ENCODE measurements at places on chromosomes 13 and 19.
A peak's percentile ranks its signal among the peaks of the same experiment; 100 is the strongest.

DNA sequence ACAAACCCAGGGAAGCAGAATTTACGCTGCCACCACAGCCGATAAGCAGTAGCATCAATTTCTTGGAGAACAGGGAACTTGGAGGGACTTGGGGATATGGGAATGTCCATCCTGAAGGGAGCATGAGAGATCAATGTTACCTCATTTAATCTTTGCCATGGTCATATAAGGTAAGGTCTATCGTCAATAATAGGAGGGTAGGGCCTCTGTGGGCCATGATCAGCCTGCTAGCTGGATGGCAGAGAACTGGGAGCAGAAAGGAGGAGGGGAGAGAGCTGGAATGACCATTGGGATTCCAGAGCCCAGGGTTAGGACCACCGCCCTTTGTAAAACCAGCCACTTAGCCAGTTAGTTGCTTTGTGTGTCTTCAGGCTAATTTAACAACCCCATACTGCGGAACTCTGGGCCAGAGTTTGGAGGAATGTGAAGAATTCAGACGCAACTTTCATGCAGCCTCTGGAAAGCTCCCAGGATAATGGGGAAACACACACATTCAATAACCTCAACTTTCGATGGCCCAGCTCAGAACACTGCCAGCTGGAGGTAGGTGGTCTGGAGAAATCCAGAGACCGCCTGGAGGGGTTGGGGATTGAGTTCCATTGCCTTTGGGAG, 40.3 kb downstream of the ZNF557 start:
- no peak for DNase-seq

GRCh38 chr13:99066219-99066618, 88.4 kb upstream of the DOCK9 start:
- no peak for DNase-seq

- DNase-seq = no peak
These were observed 450.0 kb downstream of the KLF5 start for GRCh38 chr13:73508841-73509240.

DNA sequence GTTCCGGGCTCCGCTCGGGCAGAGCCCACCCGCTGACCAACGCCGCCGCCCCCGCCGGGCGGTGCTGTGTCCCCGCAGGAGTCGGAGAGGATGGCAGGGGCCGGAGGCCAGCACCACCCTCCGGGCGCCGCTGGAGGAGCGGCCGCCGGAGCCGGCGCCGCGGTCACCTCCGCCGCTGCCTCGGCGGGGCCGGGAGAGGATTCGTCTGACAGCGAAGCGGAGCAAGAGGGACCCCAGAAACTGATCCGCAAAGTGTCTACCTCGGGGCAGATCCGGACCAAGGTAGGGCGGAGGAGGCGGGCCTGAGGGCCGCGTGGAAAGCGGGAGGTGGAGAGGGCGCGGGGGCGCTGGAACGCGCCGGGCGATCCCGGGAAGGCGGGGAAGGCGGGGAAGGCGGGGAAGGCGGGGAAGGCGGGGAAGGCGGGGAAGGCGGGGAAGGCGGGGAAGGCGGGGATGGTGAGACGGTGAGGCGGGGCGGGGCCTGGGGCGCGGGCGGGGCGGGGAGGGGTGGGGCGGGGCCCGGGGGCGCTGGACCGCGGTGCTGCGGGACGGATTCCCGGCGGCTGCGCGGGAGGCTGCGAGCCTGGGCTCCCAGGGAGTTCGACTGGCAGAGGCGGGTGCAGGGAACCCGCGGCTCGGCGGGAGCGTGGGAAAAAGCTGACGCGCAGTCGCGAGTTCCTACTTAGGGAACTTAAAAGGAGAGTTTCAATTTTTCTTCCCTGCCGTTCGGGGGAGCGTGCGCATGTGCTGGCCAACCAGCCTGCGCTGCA, 421 bp downstream of the DGKH start:
- DNase-seq = peak; percentile 35

DNA sequence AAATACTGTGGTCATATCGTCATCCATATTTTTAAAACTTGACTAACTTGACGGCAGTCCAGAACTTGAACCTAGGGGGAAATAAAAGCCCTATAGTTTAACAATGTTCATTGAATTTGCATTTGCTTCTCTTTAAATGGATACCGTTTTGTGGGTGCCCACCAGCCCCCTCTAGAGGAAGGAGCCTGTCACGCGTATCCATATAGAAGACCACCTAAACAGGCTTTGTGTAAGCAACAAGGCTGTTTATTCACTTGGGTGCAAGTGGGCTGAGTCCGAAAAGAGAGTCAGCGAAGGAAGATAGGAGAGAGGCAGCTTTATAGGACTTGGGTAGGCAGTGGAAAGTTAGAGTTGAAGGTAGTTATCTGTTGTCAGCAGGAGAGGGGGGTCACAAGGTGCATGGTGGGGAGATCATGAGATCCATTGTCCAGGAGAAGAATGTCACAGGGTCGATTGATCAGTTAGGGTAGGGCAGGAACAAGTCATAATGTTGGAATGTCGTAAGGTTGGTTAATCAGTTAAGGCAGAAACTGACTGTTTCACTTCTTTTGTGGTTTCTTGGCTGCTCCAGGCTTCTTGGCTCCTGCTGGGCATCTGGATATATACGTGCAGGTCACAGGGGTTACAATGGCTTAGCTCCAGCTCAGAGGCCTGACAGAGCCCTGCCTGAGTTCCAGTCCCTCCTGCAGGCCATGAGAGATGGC, 42.5 kb upstream of the ANKRD10 start:
- DNase-seq = no peak

- DNase-seq = no peak
These were observed 9.6 kb downstream of the CAPN12 start for GRCh38 chr19:38734426-38735256.

- DNase-seq = no peak
These were observed 6.6 kb downstream of the EML2 start for GRCh38 chr19:45632468-45633196.

DNA sequence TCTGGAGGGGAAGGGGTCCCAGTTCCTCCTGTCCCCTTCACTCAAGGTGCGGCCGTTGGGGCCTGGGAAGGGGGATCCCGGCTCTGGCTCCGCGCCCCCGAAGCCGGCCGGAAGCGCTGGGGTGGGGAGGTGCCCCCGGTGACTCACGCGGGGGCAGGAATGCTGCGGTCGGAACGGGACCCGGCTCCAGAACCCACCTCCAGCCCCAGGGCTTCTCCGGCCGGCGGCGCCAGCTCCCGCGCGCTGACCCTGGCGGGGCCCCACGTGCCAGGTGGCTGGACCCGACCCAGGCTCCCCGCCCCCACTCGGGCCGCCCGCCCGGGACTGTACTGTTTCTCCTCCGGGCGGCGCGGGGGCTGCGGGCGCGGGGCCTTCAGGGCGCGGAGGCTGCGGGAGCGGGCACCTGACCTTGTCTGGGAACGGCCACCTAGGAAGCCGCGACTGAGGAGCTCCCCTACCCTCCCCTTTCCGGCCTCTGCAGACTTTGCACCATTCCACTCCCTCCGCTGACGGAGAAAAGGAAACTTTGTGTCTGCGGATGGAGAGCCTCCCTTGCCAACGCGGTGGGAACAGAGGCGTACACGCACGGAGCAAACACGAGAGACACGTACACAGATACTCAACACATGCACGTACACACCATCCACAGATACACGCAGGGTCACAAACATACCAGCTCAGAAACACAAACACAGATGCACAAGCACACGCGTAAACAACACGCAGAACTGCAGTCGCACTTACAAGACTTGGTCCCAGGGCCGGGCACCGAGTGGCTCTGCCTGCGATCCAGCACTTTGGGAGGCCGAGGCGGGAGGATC, 7.2 kb downstream of the AXL start:
- peak; percentile 8 for DNase-seq

DNA sequence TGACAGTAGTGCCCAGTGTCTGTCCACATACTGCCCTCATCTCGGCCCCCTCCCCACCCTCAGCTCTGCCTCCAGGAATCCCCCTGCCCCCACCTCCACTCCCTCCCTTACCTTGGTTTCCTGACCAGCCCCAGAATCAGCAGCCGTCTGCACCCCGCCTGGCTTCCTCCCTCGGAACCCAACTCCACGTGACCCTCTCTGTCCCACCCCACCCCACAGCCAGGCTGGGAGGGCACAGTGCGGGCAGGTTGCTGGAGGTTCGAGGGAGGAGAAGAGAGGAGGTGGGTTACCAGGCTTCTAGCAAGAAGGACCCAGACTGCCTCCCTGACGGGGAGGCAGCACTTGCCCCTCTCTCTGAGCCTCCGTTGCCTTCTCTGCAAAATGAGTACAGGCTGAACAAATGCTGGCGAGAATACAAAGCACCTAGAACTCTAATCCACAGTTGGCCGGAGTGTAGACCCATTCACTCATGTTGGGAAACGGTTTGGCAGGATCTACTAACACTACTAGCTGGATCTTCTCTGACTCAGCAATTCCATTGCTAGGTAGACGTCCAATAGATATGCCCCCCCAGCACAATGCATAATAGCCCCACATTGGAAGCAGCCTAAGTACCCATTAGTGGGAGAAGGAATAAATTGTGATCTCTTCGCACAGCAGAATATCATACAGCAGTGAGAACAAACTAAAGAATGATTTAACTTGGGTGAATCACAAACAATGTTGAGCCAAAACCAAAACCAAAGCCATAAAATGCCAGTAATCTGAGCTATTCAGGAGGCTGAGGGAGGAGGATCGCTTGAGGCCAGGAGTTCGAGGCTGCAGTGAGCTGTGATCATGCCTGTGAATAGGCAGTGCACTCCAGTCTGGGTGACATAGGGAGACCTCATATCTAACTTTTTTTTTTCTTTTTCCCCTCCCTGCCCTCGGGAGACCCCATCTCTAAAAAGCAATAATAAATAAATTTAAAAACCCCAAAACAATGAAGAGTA, at the start of gene RASAL3:
TSS of gene RASAL3 (minus strand) at position 151 of the 992 bp plus-strand sequence. CDS start 186 bp downstream, outside the sequence.
- peak; percentile 33 for DNase-seq

GRCh38 chr19:10653482-10653731, 739 bp upstream of the ILF3 start:
- no peak for DNase-seq

GRCh38 chr13:53254500-53254899, 225.9 kb downstream of the OLFM4 start:
- DNase-seq = no peak

- DNase-seq = no peak
These were observed 27.1 kb upstream of the MYCBP2 start for GRCh38 chr13:77353995-77354394.

DNA sequence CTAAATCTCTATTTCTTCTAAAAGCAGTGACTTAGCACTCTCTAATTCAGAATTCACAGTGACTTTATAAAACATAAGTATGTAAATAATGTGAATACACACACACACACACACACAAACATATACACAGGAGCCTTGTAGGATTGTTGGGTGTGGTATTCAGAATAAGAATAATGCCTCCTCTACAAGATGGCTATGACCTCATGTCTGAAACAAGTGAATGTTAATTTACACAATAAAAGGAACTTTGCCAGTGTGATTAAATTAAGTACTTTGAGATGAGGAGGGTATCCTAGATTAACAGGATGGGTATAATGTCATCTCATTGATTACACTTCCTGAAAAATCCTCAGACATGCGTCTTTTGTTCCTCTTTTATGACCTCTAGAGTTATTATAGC, 234.6 kb downstream of the SLITRK6 start:
- DNase-seq = no peak

GRCh38 chr13:109651854-109652253, 134.5 kb downstream of the IRS2 start:
- DNase-seq = no peak

- no peak for DNase-seq
These were observed 57.4 kb downstream of the PEPD start for GRCh38 chr19:33464010-33464732.

DNA sequence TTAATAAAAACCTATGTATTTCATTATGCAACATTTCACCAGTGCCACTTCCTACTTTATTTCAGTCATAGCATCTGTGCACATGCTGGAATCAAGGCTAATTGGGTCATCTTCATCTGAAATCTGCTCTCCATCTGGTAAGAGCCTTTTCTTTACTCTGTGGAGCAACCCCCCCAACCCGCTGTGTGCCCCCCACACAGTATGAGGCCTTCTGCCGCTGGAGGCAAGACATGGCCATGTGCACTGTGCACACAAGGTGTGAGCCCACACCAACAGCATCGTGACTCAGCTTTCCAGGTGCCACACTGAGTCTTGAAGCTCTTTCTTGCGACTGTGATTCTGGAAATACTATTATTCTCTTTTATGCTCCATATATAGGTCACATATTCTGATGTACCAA, 471.0 kb downstream of the TBC1D4 start:
- DNase-seq = no peak

DNA sequence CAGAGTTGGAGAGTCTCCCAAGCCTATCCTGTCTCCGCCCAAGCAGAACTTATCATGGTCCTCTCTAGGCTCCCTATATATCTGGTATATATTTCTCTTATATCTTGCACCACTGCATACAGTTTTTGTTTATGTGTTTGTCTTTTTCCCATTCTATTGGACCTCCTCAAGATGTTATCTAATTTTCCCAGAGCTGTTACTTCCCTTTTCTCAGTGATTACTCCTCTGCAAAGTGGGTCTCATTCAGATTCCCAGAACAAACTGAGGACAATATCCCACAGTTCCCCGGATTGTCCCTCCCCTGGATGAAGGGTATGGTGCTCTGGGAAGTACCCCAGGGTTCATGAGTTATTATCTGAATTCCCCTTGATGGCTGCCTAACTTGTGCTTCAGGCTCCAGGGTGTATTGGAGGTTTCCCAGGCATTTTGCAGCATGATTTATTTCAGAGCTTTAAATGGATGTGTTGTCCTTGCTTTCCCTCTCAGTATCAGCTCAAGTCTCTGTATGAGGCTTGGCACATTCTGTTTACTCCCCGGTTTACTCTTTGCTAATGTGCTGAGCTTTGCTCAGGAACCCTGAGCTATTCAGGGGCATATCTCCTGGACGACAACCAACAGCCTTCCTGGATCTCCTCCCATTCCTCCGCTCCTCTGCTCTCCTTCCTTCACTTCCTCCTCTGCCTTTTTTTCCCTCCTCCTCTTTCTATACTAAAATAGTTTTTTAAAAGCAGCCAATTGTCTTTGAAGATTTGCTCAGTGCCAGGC, 329.3 kb downstream of the SPRY2 start:
- no peak for DNase-seq

DNA sequence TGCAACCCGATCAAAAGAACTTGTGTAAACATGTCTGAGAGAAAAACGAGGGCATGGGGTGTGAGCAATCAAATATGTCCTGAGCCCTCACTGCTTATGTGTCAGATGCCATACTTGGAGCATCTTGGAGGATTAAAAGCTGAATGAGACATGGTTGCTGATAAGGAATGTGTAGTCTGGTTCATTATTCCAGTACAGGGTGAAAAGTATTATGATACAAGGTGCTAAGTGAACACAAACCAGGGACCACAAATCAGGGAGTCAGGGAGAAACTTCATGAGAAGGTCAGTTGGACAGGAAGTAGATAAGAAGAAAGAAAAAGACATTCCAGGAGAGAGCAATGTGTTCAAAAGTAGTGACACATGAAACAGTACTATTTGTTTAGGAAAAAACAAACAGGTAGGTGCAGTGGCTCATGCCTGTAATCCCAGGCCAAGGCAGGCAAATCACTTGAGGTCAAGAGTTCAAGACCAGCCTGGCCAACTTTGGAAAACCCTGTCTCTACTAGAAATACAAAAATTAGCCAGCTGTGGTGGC, 2.0 kb upstream of the RCBTB1 start:
- DNase-seq = no peak

All from stimulated activated CD4-positive, alpha-beta T cell treated with anti-CD3 and anti-CD28 coated beads, TNF-alpha, amount 100 ng/mL, for 48 hours (primary cell).